ENCODE measurements at places on chromosomes 4 and X. TPM values are rescaled to one million over a fixed set of nuclear protein-coding genes. Genes with fewer than 3 reads are reported as not detected.
A peak's percentile ranks its signal among the peaks of the same experiment; 100 is the strongest.

NIPAL1 gene
- 1.9 TPM for total RNA-seq

DNA sequence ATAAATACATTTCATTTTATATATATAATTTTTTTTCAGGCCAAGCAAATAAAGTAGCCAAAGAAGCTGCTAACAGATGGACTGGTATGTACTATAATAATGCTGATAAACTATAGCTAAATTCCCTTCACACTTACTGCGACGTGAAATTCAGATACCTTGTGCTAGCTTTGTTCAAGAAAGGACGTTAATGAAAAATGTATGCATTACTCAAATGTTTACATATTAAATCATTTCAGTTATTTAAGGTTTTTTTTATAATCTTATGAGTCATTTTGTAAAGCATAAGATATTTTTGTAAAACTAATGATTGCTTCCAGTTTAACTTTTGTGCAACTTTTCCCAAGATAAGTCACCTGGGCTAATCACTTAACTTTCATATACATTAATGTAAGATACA, 57.2 kb upstream of the TMEM131L start:
- DNase-seq = no peak

PABPC1L2B gene
- not detected for total RNA-seq

TMSB4X gene
- total RNA-seq = 1,524 TPM

DNA sequence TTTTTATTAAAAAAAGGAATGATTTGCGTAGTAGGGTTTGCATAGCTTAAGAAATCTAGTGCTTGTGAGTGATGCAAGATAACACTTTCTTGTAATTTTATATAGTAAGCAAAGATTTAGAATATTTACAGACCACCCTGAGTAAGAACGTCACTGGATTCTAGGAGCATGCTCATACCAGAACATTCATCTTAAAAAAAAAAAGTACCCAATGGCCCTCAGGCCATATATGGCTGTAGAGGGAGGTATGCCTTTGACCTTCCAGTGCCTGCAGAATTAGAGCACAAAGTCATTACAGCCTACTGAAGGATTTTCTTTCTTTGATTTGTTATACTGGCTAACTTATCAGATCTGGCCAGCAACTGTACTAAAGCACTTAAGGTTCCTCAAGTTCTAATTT, 236.3 kb upstream of the GYPA start:
- DNase-seq = no peak

LRIT3 gene
- 0.11 TPM for total RNA-seq

- no peak for DNase-seq
These were observed 84.1 kb upstream of the MAGEA4 start for GRCh38 chrX:151828439-151829080.

DNA sequence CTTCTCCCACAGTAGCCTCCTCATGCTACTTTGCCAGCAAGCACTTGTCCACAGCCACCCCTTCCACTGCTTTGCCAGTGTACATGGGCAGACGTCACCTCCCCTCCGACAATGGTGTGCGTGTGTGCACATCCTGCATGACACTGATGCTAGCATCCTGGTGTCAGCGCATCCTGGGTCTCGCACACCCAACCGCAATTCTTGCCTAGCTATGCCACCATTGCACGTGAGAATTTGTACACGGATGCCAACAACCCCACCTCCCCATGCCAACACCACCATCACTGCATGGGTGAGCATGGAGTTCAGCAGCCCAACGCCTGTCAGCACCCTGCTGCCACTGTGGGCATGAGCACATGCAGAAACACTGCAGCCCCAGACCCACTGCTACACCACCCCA, 550.0 kb downstream of the STPG2 start:
- DNase-seq = no peak

BRCC3 gene
- total RNA-seq = 25.8 TPM

DNA sequence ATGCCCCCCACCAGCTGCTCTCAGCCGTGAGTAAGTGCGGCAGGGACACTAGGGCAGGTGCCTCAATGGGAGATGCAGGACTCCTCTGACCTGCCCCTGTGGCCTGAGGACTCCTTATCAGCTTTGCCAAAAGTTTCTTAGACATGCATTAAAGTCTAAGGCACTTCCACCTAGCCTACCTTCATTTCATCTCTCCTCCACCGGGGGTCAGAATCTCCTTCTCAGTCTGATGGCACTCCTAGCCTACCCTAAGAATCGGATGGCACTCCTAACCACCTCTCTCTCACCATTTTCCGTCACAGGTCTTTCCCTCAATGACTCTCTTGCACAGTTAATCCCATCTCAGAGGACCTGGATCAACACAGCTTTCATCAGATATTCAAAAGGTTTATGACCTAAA, 85.9 kb downstream of the OTC start:
- DNase-seq = no peak

- DNase-seq = no peak
These were observed 218.8 kb downstream of the STPG2 start for GRCh38 chr4:97924341-97924958.

EREG gene
- total RNA-seq = not detected

GRCh38 chr4:6032249-6033244, 14.3 kb upstream of the C4orf50 start:
- DNase-seq = no peak

CLDN22 gene
- not detected for total RNA-seq

RNF212 gene
- not detected for total RNA-seq

DNA sequence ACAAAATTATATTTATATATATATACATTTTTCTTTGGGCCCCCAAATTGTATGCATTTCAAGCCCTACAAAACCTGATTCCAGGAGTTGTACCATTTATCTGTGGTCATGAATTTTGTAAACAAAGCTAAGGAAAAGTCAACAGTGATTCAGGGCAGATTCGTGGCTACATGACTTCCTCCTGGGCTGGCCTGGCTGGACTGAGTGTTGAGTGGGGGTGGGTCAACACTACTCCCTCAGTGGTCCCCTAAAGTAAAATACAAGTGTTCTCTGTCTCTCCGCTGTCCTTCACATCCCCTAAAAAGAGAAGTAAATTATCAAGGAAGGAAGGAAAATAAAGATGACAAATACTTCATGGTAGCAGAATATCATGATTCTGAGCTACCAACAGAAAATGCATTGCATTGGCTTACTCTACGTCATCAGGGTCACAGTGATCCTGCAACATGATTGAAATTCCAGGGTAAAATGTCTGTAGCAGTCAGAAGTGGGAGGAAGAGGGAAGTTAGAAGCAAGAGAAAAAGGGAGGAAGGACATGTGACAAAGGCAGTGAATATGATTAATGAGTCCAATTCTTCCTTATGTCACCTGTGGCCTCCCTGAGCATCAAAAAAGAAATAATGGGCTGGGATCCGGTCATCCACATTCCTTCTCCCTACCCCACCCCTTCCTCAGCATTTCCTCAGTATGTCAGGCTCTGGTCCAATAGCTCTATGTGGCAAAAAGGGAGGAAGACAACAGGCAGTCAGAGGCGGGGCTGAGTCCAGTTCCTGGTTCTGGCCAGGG, 42.4 kb upstream of the MYOZ2 start:
- DNase-seq = no peak

DNA sequence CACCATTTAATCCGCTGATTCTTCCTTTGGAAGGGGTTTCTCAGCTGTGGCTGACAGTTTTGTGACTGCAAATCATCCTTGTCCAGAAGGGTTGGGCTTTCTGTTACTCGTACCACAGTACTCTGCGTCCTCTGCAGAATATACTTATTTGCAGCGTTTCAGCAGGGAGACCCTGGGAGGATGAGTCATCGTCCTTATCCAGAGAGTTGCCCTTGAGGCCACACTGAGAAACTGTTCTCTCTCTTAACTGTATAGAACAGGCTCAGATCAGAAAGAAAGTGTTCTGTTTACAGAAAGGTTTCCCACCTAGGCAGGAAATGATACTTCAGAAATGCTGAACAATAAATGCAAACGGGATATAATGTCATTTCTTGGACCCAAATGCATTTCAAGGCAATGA, 47.8 kb upstream of the DDX53 start:
- DNase-seq = no peak

DNA sequence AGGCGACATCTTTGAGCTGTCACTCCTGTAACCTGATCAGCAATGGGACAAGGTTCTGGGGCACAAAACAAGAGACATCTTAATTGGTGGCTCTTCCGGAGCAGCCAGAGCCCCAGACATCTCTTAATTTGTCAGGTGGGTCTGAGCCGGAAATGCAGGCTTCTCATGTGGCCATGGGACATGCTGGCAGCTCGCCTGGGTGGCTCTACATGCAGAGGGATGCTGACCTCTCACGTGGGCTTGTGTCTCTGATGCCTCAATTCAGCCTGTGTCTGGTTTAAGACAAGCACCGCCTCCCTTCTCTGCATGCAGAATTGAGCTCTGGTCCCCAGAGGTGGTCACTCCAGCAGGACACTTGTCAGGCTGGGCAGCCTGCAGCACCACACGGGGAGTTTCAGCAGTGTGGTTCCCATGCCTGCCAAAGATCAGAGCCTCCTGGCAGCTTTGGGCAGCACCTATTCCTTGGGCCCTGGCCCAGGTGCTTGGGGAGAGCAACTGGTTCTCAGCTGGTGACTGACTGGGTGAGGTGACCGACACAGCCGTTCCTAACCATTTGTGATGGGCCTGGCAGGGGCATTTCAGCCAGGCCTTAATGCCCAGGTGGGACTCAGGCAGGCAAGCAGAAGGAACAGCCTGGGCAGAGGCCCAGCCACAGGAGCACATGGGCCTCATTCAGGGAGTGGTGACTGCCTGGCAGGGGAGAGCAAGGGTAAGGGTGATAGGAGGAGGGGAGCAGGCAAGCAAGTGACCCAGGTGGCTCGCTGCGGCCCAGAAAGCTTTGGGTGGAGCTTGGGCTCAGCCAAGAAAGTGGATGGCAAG, 53.4 kb downstream of the HMX1 start:
- DNase-seq = no peak

ARHGAP24 gene
- 4.4 TPM for total RNA-seq

DNA sequence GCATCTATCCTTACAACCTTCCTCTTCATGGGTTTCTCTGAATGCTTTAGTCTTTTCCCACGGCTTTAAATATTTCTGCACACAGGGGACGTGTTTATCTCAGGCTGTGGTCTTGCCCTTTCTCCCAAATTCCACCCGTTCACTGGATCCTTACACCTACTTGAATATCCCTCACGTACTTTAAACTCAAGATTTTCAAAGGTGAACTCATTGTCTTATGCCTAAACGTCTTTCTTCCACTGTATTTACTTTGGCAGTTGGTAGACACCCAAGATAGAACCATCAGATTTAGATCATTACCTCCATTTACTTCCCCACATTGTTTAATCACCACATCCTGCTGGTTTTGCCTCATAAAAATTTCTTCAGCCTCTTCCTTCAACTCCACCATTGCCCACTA, 269.2 kb downstream of the CBLL2 start:
- no peak for DNase-seq

DNA sequence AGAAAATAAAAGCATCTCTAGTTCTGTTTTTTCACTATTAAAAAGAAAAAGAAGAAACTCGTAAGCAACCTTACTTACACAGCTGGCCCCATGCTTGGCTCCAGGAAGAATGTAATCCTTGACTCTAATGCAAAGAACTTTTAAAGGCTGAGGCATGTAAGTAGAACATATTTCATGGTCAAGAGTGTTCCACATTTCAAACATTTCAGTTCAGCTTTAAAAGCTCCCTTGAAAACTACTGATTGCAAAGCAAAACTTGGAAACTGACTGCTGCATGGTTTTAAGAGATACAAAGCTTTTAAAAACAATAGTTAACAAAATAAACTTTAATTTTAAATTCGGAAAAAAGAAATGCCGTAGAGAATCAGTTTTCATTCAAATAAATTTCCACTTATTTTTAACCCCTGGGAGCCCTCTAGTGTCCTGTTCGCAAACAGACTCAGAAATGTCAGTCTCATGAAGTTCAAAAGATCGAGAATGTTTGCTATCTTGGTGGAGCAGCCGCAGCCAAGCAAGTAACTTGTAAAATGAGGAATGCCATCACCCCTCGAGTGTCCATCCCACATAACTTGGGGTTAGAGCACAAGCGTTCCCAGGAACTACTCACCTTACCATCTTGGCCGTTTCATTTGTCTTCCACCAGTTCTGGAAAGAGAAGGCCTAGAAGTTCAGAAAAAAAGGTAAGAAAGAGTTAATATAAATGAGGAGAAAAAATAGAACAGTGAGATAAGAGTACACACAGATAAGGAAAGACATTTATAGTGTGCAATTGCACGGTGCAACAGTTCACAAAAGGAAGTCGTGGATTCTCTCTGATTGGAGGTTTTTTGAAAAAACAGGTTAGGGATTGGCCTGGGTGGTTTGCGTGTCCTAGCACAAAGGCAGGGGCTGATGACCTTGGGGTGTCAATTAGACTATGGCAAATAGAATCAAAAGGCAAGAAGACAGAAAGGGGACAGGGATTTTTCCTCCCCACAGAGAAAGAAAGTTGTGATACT, at the start of gene GASK1B:
Gene GASK1B (minus strand): TSS at position 765 of the 998 bp plus-strand sequence. CDS start 1,650 bp downstream, outside the sequence.
- peak; percentile 29 for DNase-seq
